ENCODE measurements at places on chromosomes 3 and 15. TPM values are rescaled to one million over a fixed set of nuclear protein-coding genes. Genes with fewer than 3 reads are reported as not detected.

DNA sequence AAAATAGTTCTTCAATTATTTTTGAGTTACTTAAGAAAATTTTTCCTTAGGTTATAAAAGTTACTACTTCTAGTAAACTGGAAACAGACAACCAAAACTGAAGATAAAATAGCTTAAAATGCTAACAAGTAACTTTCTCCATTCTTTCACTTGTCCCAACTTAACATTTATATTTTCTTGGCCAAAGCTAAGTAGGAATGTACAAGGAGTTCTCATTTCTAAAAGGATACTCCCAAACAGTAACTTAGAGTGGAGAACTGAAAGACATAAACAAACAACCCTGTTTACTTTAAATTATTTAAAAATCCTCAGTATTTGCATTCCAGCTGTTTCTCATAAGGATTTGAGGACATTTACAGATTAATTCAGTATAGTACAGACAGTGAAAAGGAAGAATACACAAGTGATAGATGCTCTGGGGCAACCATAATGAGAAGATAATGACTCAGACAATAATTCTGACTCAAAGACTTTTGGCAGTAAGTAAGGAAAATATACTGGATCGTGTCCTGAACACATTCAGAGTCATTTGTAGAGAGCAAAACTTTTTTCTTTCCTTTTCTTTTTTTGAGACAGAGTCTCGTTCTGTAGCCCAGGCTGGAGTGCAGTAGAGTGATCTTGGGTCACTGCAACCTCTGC, 29.2 kb upstream of the ANXA2 start:
- DNase-seq, result no peak

GRCh38 chr3:13654330-13655060, 105.6 kb downstream of the FBLN2 start:
- no peak for DNase-seq

DNA sequence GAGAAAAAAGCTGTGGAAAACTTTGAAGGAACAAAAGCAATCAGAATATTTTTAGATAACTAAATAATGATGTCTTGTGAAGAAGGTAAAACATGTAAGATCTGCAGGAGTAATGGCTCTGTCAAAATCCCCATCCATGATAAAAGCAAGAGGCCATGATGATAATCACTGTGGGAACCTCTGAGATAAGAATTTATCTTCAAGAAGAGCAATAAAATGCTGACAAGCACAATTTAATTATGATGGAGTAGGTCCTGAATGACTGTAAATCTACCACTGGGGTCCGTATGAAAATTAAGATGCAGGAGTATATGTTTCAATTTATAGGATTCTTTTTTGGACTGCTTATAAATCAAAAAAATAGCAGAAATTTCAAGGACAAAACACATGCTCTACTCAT, 68.3 kb upstream of the CHMP2B start:
- DNase-seq, result no peak

GRCh38 chr3:44048196-44048924, 193.3 kb upstream of the TOPAZ1 start:
- DNase-seq, result no peak

GRCh38 chr15:79978260-79978654, 7.3 kb upstream of the BCL2A1 start:
- DNase-seq, result no peak

DNA sequence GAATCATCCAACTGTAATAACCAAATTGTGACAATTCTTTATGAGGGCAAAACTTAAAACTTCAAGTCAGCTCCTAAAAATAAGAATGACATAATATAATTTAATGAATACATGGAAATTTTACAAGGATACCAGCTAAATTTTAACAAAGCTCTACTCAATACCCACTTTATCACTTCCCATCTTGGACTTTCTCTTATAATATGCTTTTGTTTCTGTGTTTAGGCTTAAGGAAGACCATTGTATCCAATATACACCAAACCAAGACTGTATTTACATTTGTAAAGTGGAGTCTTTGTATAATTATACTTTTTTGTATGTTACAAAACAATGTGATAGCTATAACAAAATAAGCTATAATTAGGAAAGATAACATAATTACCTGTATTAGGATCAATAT, 16.8 kb downstream of the ATP13A3 start:
- DNase-seq, result no peak

DNA sequence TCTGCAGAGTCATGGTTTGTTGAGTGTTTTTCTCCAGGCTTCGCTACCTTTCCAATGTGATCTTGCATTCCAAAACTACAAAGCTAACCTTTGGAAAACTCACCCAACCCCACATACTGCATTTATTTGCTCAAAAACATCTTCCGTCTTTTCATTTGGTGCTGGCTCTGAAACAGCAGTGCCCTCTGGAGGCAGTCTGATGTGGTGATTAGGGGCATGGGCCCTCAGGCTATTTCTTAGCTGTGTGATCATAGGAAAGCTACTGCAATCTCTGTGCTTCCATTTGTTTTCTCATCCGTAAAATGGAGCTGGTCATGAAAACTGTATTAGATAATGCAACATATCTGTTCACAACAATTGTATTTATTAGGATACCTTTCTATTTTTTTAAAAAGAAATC, 47.0 kb downstream of the MTHFS start:
- DNase-seq, result no peak

DNA sequence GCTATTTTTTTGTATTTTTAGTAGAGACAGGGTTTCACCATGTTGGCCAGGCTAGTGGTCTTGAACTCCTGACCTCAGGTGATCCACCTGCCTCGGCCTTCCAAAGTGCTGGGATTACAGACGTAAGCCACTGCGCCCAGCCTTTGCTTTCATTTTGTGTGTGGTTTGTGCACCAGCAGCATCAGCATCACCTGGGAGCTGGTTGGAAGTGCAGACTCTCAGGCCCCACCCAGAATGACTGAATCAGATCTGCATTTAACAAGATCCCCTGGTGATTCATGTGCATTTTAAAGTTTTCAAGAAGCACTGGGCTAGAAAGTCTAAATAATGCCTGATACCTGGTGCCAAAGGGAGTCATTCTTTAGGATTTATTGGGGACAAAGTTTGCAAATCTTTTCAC, 73.4 kb upstream of the BNIP2 start:
- DNase-seq, result no peak

DNA sequence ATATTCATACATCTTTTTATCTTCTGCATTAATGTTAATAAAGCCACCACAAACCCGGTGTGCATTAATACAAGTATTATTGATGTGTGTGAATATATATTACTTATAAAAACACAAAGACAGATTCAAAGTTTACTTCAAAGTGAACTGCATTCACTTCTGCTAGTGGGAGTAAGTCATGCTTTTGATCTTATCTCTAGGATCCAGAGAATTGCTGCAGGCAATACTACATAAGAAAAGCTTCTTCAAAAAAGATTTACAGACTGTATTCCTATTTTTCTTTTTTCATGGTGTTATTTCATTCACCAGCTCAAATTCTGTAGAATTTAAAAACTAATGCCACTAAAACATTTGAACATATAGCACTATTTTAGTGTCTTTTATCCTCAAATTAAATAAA, 87.5 kb upstream of the CBLB start:
- DNase-seq, result no peak

DNA sequence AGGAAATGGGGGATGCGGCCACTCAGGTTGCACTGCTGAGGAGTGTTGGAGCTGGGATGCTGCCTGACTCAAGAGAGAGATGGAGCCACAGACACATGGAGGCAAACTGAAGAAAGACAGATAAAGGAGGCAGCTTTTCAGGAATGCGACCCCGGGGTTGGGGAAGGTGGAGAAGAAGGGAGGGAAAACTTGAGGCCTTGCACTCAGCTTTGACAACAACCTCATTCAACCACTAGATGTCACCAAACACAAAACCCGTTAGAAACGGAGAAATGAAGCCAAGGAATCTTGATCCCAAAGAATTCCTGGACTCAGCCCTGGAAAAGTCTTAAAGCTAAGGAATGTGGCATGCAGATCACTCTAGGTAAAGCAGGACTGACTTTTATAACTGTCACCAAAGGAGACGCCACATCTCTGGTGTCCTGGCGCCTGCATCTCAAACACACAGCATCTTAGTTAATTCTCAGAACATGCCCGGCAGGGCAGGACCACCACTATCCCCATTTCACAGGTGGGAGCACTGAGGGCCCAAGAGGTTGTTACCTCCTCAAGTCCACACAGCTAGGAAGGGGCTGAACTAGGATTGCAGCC, 59.6 kb upstream of the LMCD1 start:
- no peak for DNase-seq

- no peak for DNase-seq
Observed at GRCh38 chr3:150059729-150060128, 89.0 kb upstream of the PFN2 start.

The HACD3 gene
- total RNA-seq, result 30.2 TPM

The CD200R1L gene
- not detected for total RNA-seq

Data from vagina (tissue), 2 donors.